Left renal pelvis (tissue), 4 donors: ENCODE measurements at places on chromosomes 16 and 17. TPM values are rescaled to one million over a fixed set of nuclear protein-coding genes. Genes with fewer than 3 reads are reported as not detected.
A peak's percentile ranks its signal among the peaks of the same experiment; 100 is the strongest.

DNA sequence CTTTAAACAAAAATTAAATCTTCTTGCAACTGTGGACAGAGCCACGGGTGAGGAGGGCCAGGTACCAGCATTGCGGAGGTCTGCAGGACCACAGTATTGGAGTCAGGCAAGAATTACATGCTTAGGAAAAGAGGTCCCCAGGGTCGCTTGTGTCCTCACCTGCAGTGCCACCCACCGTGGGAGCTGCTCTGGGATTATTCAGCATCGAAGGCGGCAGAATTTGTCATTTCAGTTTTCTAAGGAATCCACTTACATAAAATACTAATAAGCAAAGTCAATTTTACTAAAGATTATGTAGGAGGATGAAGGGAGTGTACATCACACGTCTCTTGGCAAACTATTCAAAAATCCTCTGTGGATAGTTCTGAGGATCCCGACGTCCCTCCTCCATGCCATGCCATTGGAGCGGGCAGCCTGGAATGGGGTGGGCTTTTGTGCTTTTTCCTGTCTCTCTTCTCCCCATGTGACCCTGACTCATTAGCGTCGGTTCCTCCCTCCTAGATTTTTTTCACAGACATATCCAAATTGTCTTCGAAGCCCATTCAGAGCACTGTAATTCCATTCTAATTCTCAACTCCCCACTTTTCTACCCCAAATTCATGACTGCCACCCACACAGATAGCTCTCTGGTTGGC lies 3.0 kb upstream of the PIK3R6 start:
- no peak for DNase-seq

DNA sequence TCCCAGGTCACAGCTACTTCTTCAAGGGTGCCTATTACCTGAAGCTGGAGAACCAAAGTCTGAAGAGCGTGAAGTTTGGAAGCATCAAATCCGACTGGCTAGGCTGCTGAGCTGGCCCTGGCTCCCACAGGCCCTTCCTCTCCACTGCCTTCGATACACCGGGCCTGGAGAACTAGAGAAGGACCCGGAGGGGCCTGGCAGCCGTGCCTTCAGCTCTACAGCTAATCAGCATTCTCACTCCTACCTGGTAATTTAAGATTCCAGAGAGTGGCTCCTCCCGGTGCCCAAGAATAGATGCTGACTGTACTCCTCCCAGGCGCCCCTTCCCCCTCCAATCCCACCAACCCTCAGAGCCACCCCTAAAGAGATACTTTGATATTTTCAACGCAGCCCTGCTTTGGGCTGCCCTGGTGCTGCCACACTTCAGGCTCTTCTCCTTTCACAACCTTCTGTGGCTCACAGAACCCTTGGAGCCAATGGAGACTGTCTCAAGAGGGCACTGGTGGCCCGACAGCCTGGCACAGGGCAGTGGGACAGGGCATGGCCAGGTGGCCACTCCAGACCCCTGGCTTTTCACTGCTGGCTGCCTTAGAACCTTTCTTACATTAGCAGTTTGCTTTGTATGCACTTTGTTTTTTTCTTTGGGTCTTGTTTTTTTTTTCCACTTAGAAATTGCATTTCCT lies 3.4 kb upstream of the LPCAT2 start:
- no peak for DNase-seq

GRCh38 chr16:68041783-68042182 lies 18.7 kb downstream of the DUS2 start:
- no peak for DNase-seq

- no peak for DNase-seq
Observed at GRCh38 chr16:1770328-1771187, 785 bp downstream of the NME3 start.

DNA sequence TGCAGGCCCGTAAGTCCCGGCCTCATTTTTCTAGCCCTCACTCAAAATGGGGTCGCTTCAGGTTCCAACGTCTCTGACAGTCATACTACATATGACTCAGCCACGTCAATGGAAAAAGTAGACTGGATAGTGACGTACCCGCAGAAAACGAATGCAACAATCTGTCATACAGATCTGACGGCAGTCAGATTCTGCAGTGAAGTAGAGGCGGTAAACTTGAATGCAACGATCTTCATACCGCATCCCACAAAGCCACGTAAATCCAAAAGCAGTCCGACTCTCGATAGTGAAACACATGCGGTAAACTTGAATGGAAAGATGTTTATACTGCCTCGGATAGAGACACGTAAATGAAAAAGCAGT lies 38.4 kb upstream of the ARL4D start:
- peak; percentile 48 for DNase-seq

DNA sequence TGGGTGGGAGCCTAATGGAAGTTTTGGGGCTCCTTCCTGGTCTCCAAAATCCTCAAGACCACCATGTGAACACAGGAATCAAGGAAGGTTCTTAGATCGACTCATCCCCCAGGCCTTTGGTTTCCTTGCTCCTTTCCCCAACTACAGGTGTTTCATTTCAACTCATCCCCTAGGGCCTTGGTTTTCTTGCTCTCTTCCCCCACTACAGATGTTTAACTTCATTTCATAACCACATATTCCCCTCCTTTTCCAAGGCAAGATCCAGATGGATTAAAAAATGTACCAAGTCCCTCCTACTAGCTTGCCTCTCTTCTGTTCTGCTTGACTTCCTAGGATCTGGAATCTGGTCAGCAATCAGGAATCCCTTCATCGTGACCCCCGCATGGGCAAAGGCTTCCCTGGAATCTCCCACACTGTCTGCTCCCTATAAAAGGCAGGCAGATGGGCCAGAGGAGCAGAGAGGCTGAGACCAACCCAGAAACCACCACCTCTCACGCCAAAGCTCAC lies at the start of gene CCL11:
TSS of gene CCL11 (plus strand) at position 457 of the 507 bp plus-strand sequence. CDS start 67 bp downstream, outside the sequence.
- no peak for DNase-seq

DNA sequence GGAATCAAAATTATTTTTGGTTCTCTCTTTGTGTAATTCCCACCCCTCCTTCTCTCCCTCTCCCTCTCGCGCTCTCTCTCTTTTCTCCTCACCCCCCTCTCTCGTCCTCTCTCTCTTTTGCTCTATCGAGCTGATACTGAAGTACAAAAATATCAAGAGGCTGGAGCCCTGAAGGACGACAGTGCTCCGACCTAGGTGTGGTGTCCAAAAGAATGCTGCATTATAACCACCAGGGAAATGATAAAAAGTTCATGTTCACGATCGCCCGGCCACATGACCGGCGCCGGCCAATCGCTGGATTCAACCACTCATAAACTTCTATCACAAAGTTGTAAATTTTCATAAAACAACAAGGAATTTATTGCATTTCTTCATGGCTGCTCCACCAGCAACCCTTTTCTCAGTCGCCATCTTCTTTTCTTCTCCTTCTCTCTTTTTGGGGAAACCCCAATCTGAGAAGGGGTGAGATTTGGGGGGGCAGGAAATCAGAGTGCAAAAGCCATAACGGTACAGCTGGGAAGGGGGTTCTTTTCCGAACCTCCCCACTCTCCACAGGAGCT lies at the start of gene HOXB6:
TSS of gene HOXB6 (minus strand) at position 217 of the 560 bp plus-strand sequence. CDS start 6,836 bp downstream, outside the sequence.
- no peak for DNase-seq

CTF1 gene
- polyA plus RNA-seq, result 8.0 TPM

GRCh38 chr16:89201439-89202377 lies 1.4 kb upstream of the SLC22A31 start:
- DNase-seq, result no peak

DNA sequence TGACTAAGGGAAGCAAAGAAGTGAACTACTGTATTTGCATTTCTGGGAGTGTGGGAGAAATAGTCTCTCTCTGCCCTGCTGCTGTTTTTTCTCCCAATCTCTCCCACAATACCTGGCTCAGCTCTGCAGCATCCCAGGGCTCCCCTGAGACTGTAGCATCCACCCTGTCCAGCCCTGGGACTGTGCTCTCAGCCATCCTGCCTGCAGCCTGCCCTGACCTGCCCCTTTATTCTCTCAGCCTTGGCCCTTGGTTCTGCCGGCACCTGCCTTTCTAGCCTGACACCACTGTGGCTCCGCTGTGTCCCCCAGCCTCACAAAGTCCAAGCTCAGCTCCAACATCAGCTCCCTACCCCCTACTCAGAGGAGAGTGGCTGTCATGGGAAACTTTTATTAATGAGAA lies 1.9 kb downstream of the PDILT start:
- no peak for DNase-seq

- no peak for DNase-seq
Observed at GRCh38 chr17:309361-309888, 43.2 kb downstream of the RPH3AL start.

DNA sequence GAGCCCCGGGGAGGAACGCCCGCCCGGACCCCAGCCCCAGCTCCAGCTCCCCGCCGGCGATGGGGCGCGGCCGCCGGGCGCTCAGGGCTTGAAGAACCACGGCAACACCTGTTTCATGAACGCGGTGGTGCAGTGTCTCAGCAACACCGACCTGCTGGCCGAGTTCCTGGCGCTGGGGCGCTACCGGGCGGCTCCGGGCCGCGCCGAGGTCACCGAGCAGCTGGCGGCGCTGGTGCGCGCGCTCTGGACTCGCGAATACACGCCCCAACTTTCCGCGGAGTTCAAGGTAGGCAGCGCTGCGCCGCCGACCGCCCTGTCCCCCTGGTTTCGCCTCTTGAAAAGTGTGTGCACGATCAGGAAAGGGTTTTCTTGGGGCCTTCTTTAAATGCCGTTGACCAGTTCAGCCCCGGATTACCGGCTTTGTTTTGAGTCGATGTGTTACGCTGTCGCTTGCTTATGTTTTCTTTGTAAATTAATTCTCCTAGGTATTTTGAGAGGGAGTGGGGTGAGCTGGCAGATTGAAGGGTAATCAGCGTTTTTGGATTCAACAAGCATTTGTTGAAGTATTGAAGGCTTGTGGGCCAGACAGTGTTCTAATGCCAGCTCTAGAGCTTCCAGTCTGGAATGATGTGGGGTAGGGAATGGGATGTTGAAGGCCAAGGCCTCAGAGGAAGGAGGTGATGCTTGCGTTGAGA lies 681 bp downstream of the USP43 start:
- DNase-seq, result no peak

DNA sequence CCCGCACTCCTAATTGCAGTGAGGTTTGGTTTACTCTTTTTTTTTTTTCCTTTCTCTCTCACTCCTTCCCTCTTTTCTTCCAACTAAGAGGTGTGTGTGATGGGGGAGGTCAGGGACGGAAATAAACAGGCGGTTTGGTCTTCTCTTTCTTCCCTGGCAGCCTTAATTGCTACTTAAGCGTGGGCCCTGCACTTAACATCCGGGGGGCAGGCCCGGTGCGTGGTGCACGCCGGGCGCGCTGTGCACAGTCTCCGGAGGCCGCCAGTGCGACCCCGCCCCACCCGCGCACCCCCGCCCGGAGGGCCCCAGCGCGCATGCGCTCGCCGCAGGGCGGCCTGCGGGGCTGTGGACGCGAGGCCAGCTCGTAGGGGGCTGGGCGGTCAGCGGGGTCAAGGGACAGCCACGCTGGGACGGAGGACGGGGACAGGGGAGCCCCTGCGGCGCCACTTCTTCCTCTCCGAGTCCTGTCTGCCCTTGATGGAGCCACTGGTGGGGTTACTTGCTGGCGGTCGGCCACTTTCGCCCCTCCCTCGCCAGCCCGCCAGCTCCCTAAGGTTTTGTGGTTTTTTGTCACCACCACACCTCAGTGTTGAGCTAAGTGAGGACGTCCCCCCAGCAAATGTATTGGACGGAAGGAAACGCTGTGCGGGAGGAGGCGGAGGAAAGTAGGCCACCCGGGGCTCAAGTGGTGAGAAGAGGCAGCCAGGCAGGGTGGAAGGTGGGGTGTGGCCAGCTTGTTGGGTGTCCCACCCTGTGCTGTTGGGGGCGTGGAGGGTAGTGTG lies 120.9 kb downstream of the MRM1 start:
- DNase-seq, result no peak

DNA sequence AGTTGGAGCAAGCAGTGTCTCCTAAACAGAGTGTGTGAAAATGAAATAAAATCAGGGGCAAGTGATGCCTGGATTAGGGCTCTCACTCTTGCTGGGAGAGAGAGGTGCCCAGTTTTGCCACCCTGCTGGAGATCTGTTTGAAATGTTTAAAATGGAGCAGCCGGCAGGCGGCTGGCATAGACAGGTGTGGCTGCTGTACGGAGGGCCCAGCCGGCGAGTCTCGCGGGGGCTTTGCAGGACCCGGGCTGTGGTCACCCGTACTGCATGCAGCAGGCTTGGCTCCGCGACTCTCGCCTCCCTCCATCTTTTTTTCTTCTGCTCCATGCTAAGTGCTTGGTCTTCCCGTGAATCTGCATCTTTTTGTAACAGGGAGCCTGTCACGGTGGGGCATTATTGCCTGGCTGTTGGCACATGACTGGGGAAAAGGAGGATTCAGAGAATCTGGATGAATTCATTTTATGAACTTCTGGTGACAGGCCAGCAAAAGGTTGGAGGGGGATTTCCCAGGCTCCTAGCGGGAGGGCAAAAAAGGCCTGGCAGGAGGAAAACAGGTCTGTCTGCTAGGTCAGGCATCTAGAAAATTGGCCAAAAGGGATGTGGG lies 1.8 kb downstream of the ZNRF1 start:
- DNase-seq, result no peak

GNG13 gene
- not detected for polyA plus RNA-seq

DNA sequence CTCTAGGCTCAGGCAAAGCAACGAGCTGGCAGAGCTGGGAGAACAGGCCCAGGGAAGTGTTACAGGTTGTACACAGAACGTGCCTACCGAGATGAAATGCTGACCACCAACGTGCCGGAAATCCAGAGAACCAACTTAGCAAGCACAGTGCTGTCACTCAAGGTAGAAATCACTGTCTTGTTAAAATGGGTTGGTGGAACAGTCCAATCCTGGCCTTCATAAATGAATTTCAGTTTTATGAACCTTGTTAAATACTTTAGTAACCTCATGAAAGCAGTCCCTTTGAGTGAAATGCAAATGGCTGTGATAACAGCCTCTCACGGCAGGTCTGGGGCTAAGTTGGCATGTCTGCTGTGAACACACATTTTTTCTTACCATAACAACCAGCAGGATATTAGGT lies 29.0 kb downstream of the ETV4 start:
- DNase-seq, result no peak

DNA sequence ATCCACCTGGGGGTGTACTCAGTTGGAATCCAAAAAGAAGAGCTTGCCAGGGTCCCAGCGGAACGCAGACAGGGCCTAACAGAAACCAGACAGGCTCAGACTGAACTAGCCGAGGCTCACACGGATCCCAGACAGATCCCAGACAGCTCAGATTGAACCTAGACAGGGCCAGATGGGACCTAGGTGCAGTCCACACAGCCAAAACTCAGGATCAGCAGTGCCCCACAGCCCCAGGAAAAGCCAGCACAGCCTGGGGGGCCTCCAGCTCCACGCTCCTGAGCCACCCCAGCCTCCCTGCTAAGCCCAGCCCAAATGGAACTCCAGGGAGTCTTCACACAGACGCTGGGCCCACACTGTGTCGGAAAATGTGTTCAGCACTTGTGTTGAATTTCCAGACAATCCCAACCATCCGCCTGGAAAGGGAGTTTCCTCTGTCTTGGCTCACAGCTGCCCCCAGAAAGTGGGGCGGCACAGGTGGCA lies 7.5 kb downstream of the STX1B start:
- DNase-seq, result no peak

- DNase-seq, result no peak
Observed at GRCh38 chr16:57601801-57602478, 26.5 kb upstream of the ADGRG1 start.
